ENCODE measurements at places on chromosomes 12 and 14.
A peak's percentile ranks its signal among the peaks of the same experiment; 100 is the strongest.

- no peaks in the 10 kb centered on the region for H3K4me1 ChIP-seq
- H3K36me3 ChIP-seq = peaks cover 14% of the 10 kb centered on the region
- no peak for DNase-seq
- H3K27ac ChIP-seq = no peak overlapping the region
Observed at GRCh38 chr12:57496822-57497221, 9.0 kb downstream of the MARS1 start.

DNA sequence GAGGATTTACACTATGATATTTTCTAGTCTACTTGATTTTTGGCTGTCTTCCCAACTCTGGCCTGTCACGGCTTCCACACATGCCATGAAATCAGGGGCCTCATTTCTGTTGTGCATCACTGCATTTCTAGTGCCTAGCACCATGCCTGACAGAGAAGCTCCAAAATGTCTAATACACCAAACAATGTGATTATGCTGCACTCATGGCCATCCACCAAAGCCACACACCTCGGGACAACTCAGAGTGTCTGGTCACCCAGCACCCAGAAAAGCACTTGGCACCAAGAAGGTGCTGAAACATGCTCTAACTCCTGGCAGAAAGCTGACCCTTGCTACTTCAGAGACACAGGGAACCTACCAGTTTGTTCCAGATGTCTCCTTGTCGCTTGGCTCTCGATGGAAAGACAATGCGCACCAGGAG, 11.3 kb downstream of the GCN1 start:
- H3K36me3 ChIP-seq = peaks cover 75% of the 10 kb centered on the region
- no peak overlapping the region for H3K4me3 ChIP-seq
- DNase-seq = no peak
- H3K27me3 ChIP-seq = no peaks in the 10 kb centered on the region

- no peaks in the 10 kb centered on the region for H3K27me3 ChIP-seq
- H3K4me1 ChIP-seq = peaks cover 24% of the 10 kb centered on the region
- H3K4me3 ChIP-seq = peak overlapping the region; percentile 7
- H3K36me3 ChIP-seq = no peaks in the 10 kb centered on the region
Observed at GRCh38 chr12:131105351-131105735, 151.6 kb downstream of the ADGRD1 start.

GRCh38 chr12:116374207-116374606, 96.7 kb upstream of the MED13L start:
- no peak overlapping the region for H3K27ac ChIP-seq
- no peaks in the 10 kb centered on the region for H3K4me1 ChIP-seq
- no peak overlapping the region for H3K4me3 ChIP-seq
- DNase-seq = no peak
- H3K36me3 ChIP-seq = no peaks in the 10 kb centered on the region

GRCh38 chr12:84435682-84436081, 476.9 kb downstream of the SLC6A15 start:
- no peaks in the 10 kb centered on the region for H3K36me3 ChIP-seq
- H3K27ac ChIP-seq = no peak overlapping the region
- H3K27me3 ChIP-seq = no peaks in the 10 kb centered on the region

GRCh38 chr12:64603183-64603841, 7.0 kb upstream of the RASSF3 start:
- H3K4me3 ChIP-seq = no peak overlapping the region
- no peak for DNase-seq
- no peaks in the 10 kb centered on the region for H3K27me3 ChIP-seq
- no peaks in the 10 kb centered on the region for H3K36me3 ChIP-seq
- peaks cover 14% of the 10 kb centered on the region for H3K4me1 ChIP-seq

DNA sequence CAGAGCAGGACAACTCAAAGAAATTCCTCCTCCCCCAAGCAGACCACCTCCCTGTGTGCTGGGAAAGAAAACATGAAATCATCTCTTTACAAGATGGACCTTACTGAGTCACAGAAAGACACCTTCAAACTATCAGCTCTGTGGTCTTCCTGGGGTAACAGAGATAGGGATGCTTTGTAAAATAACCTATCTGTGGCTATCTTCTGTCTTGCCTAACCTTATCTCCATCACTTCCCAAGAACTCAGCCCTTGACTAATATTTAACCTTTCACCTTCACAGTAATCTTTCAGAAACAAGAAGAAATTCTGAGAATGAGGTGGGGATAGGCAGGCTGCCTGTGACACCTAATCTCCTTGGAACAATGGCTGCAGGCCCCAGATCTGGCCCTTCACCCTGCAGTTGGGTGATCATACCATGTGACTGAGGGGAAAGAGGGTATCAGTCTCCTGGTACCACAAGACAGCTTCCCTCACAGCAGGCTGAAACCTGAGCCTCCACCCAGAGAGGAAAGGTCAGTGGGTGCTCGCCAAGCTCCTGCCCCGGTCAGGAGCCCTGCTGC, 27.4 kb upstream of the CEBPE start:
- no peak for DNase-seq
- H3K4me1 ChIP-seq = no peaks in the 10 kb centered on the region
- H3K27ac ChIP-seq = no peak overlapping the region
- no peak overlapping the region for H3K4me3 ChIP-seq
- no peaks in the 10 kb centered on the region for H3K36me3 ChIP-seq
- peaks cover 18% of the 10 kb centered on the region for H3K27me3 ChIP-seq

DNA sequence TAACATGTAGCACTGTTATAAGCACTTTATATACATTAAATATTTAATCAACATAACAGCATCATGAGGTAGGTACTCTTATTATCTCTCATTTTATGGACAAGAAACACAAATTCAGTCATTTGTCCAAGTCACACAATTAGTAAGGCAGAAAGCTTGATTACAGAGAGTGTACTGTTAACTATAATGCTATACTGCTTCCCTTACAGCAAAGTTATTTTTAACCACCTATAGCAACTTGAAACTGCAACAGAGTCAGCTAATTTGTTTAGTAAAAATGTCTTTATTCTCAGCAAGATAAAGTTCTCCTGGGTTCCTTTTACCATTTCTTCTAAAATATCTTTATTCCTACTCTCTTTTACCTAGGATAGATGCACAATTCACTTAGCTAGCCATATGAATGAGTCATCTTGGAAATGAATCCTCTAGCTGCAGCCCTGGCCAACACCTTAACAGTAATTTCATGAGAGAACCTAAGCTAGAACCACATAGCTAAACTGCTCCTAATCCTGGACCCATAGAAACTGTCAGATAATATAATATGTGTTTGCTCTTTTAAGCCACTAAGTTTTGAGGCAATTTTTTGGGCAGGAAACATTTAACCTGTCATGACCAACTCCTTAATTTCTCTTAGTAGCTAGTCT, 90.2 kb upstream of the HECTD1 start:
- H3K36me3 ChIP-seq = peaks cover 3% of the 10 kb centered on the region
- DNase-seq = no peak
- H3K27me3 ChIP-seq = no peaks in the 10 kb centered on the region
- H3K27ac ChIP-seq = no peak overlapping the region
- no peaks in the 10 kb centered on the region for H3K4me1 ChIP-seq

DNA sequence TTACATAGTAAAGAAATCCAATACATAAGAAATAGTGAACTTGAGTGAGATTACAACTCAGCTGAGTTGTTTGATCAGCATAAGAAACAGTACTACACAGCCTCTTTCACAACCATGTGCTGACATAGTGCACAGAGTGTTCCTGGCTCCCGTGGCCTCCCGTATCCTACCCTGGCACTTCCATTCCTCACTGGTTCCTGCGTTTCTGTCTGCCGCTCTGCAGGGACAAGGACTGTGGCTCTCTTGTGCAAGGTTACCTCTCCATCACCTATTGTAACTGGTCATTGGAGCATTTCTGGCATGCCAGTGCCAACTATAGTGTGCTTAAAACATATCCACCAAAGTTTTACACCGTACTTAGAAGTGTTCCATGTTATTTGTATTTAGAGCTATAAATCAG, 46.3 kb upstream of the PCED1B start:
- no peaks in the 10 kb centered on the region for H3K27me3 ChIP-seq
- DNase-seq = no peak

DNA sequence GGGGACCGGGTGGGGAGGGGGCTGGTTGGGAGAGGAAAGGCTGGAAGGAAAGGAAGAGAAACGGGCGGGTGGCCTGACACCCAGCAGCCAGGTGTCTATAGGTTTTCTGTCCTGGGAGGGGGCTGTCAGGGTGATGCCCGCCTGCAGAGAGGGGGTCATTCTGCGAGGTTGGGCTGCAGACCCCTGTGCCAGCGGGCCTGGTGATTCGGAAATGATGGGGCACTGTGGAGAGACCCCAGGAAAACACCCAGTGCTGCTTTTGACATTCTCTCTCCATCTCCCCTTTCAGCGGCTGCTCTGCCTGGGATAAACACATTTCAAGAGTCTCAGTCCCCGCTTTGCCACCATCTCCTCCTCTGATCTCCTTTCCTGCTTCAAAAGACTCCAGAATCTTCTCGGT, 168.5 kb upstream of the RTL1 start:
- no peaks in the 10 kb centered on the region for H3K4me1 ChIP-seq
- no peaks in the 10 kb centered on the region for H3K36me3 ChIP-seq
- H3K4me3 ChIP-seq = no peak overlapping the region
- H3K27ac ChIP-seq = no peak overlapping the region
- peaks cover 71% of the 10 kb centered on the region for H3K27me3 ChIP-seq
- no peak for DNase-seq

DNA sequence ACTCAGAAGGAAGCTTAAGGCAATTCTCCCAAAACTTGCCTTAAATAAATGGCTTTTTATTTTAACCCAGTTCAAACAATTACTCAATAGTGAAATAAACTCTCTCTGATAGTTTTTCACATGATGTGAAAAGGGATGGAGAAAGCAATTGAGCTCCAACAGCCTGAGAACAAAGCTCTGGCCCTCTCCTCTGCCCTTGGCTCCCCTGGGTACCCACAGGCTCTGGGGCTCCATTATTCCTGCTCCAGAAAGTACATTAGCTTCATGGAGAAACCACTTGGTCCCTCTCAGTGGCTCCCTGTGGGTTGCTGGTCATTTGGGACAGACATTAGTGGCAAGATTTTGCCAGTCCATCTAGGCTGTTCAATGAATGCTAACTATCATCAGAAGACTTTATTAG, 242.8 kb downstream of the ATP23 start:
- no peak for DNase-seq
- no peaks in the 10 kb centered on the region for H3K4me1 ChIP-seq
- no peaks in the 10 kb centered on the region for H3K36me3 ChIP-seq
- peaks cover 2% of the 10 kb centered on the region for H3K27me3 ChIP-seq

- H3K4me3 ChIP-seq = no peak overlapping the region
- DNase-seq = no peak
- no peaks in the 10 kb centered on the region for H3K4me1 ChIP-seq
- H3K27ac ChIP-seq = no peak overlapping the region
- no peaks in the 10 kb centered on the region for H3K27me3 ChIP-seq
Observed at GRCh38 chr14:44369401-44370123, 137.5 kb downstream of the FSCB start.

DNA sequence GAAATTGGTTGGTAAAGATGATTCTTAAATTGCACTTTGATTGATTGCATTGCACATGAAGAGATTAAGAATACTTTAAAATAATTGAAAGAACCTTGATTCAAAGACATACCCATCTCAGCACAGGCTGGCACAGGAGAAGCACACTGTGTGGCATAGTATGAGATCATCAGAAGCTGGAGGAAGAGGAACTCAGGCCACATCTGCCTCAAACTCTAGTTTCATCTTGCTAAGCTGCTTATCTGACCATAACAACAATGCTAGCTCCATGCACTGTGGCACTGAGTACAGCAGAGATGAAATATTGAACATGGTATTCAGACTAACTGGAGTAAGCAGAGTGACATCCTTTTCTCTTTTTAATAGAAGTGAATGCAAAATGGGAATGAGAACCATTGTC, 99.1 kb downstream of the TBC1D30 start:
- H3K4me1 ChIP-seq = no peaks in the 10 kb centered on the region
- DNase-seq = no peak
- no peak overlapping the region for H3K4me3 ChIP-seq
- no peaks in the 10 kb centered on the region for H3K27me3 ChIP-seq
- no peak overlapping the region for H3K27ac ChIP-seq

- H3K4me1 ChIP-seq = no peaks in the 10 kb centered on the region
- H3K4me3 ChIP-seq = no peak overlapping the region
- no peak overlapping the region for H3K27ac ChIP-seq
- no peaks in the 10 kb centered on the region for H3K27me3 ChIP-seq
- DNase-seq = no peak
- no peaks in the 10 kb centered on the region for H3K36me3 ChIP-seq
Observed at GRCh38 chr14:103126873-103127304, 3.6 kb downstream of the TNFAIP2 start.

GRCh38 chr12:11863988-11864387, 206.8 kb upstream of the BCL2L14 start:
- DNase-seq = no peak
- H3K27me3 ChIP-seq = no peaks in the 10 kb centered on the region
- no peaks in the 10 kb centered on the region for H3K4me1 ChIP-seq
- no peak overlapping the region for H3K4me3 ChIP-seq
- H3K36me3 ChIP-seq = no peaks in the 10 kb centered on the region
- H3K27ac ChIP-seq = no peak overlapping the region

DNA sequence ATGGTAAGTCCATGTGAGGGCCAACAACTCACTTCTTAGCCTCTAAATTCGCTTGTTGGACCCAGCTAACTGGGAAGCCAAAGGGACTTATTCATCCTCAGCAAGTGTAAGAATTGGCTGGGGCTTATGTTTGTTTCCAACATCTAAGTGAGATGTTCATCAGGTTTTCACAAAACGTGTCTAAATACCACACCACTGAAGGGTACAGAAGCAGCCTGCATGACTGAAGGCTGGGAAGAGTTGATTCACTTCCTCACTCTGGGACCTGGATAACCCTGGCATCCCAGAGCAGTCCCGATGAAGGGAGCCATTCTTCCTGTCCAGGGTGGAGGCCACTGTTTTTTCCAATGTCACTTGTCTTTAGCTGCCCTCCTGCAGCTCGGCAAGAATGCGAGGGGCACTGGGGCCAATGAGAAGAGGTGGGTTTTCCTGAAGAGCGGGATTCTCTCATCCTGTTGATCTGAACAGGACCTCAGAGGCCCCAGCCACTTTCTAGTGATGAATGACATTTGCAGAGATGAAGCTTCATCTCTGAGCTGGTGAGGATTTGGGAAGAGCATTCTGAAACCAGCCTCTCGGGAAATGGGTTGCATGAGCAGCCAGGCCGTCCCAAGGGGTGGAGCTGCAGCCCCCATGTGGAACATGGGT, 12.2 kb upstream of the COL2A1 start:
- no peaks in the 10 kb centered on the region for H3K4me1 ChIP-seq
- no peak overlapping the region for H3K4me3 ChIP-seq
- H3K27ac ChIP-seq = no peak overlapping the region
- no peak for DNase-seq
- no peaks in the 10 kb centered on the region for H3K27me3 ChIP-seq

GRCh38 chr12:82223426-82223825, 134.8 kb downstream of the CCDC59 start:
- DNase-seq = no peak
- H3K27me3 ChIP-seq = no peaks in the 10 kb centered on the region
- H3K36me3 ChIP-seq = no peaks in the 10 kb centered on the region
- H3K27ac ChIP-seq = no peak overlapping the region

DNA sequence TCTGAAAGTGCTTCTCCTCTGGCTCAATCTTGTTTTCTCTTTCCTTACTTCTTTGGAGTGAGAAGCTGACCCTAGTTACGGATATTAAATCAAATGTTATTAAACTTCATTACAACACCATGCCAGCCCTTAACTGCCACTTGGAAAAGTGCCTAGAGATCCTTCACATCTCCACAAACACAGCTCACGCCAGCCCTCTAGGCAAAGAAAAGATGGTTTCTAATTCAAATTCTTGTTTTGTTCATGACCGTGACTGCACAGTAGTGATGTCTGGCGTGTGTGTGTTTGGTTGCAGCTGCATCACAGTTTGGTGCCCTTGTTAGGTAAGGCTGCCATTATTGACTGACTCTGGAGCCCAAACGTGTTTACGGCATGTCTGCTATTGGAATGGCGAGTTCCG, 113.0 kb downstream of the BEGAIN start:
- H3K27ac ChIP-seq = no peak overlapping the region
- H3K36me3 ChIP-seq = no peaks in the 10 kb centered on the region
- no peak overlapping the region for H3K4me3 ChIP-seq
- no peaks in the 10 kb centered on the region for H3K4me1 ChIP-seq

- no peak overlapping the region for H3K27ac ChIP-seq
- no peak overlapping the region for H3K4me3 ChIP-seq
- peaks cover 48% of the 10 kb centered on the region for H3K4me1 ChIP-seq
Observed at GRCh38 chr12:559208-559905, 99.6 kb downstream of the B4GALNT3 start.
